GM23248 (cell line): ENCODE measurements at places on chromosomes 2 and 18.

DNA sequence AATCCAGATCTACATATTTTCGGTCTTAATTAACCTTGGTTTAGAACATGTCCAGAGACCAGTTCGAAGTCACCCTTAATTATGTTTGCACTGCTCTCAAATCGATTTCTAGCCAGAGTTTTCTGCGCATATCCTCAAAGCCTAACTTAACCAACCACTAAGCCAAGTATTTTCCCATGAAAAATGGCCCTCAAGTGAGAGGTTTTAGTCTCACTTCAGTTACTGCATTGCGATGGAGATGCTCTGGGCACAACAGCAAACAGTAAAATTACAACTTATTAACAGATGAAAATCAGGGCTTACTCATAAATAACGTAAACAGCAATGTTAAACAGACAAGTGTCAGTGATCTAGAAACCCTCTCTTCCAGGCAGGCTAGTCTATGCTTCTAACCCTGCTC is 4.5 kb downstream of the RTN4 start:
- DNase-seq = peak; percentile 33

DNA sequence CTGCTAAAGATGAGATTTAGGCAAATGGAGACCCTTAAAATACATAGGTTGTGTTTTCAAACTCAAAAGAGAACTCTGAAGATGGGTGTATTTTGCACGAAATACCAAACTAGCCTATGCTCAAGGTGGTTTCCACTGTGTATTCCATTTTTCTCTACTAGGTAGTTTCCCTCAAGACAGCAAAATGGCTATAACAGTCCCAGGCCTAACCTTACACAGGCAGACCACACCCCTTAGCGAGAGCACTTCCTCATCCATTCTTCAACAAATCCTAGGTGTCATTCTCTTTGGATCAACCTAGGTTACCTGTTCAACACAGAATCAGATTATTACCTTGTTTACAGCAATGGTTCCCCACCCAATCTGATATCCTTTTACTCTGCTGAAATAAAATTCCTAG is 42.6 kb downstream of the HNRNPLL start:
- no peak for DNase-seq

DNA sequence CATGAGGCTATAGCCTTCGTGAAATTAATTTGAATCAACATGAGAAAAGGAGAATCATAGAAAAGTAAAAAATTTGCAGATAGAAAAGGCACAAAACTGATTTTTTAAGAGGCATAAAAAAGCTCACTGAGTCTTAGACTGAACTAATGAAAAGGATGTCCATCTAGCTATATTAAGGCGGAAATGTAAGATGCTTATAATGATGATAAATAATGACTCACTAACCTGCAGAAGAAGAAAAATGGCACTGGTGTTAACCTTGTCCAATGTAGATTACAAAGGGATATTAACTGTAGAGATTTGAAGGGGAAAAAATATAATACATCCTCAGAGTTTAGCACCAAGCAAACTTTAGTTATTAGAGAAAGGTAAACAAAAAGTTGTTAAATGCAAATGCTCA is 1098.0 kb upstream of the DDX18 start:
- no peak for DNase-seq

DNA sequence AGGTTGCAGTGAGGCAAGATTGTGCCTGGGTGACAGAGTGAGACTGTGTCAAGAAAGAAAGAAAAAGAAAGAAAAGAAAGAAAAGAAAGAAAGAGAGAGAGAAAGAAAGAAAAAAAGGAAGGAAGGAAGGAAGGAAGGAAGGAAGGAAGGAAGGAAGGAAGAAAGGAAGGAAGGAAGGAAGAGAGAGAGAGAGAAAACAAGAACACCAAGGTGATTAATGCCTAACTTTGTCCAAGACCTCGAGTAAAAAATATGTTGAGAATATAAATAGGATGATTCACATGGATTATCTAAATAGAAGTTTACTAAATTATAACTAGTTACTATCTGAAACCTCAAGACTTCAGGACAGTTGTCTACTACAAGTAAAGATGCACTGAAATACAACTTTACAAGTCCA is 7.2 kb downstream of the PECR start:
- DNase-seq = no peak
